Inflammatory macrophage treated with lipopolysaccharide for 4 hours (primary cell): ENCODE measurements at places on chromosomes 13 and 19.

GRCh38 chr19:19817357-19817756 lies 4.2 kb downstream of the ZNF506 start:
- DNase-seq = no peak

DNA sequence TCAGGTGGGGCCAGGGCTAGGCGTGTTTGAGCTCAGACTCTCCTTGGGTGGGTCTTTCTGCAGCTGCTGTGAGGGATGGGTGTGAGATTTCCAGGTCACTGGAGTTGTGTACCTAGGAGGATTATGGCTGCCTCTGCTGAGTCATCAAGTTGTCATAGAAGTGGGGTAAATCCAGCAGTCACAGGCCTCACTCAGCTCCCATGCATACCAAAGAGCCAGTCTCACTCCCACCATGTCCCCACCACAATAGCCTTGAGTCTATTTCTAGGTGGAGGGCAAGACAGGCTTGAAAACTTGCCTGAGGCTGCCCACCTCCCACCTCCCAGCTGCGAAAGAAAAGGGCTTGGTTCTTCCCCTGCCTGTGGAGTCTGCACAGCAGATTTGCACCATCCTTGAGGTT lies 194.0 kb upstream of the PCDH17 start:
- no peak for DNase-seq

DNA sequence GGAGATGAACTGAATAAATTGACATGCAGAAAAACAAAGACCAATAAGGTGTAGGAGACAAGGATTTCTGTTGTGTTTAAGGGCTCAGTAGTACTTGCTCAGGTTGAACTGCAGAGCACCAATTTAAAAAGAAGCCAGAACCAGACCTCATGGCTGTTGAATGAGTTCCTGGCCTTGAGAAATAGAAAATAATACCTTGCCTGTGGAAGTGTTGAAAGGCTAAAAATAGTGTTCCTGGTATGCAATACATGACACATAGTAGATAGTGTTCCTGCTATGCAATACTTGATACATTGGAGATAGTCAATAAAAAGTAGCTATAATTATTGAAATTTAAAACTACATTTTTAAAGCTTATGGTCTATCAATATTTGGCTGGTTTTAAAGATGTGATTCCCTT lies 595.8 kb downstream of the PCDH9 start:
- no peak for DNase-seq

GRCh38 chr19:7280940-7281666 lies 13.1 kb downstream of the INSR start:
- DNase-seq = no peak

DNA sequence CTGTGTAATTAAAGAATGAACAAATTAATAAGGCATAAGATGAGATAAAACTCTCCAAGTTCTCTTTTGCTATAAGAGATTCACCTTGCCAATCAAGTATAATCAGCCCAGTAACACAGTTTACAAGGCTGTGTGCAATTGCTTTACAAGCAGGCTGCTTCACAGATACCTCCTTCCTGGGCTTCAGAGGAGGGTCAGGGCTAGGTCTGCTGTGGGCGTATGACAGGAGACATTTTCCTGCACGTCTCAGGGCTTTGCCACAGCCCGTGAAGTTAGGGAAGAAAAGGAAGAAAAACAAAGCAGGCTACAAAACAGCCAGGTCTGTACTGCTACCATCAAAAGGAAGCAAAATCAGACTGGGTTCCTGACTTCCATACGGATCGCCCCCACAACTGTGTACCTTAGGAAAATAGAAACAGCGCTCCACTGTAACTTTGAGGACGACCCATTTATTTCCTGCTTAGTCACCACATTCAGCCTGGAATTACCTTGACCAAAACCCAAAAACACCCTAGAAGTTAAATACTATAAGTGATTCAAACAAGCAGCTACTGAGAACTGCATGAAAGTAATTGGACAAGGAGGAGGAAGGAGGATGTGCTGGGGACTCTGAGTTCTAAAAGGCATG lies 12.4 kb downstream of the EFNB2 start:
- no peak for DNase-seq

GRCh38 chr19:50712833-50713232 lies 6.8 kb downstream of the SHANK1 start:
- no peak for DNase-seq

GRCh38 chr13:83229574-83230305 lies 652.5 kb downstream of the SLITRK1 start:
- DNase-seq = no peak

DNA sequence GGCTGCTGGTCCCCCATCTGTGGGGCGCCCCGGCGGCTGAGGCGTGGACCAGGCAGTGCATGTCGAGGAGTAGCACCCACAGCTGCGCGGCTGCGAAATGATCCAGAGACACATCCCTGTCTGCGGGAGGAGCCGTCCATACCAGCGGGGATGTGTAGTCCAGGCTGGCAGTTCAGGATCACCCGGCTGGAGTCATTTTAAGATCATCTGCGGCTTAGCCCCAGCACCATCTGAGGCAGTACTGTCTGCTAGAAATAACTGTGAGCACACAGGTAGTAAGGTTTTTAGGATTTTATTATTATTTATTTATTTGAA lies 3.1 kb downstream of the ADAT3 start:
- no peak for DNase-seq

DNA sequence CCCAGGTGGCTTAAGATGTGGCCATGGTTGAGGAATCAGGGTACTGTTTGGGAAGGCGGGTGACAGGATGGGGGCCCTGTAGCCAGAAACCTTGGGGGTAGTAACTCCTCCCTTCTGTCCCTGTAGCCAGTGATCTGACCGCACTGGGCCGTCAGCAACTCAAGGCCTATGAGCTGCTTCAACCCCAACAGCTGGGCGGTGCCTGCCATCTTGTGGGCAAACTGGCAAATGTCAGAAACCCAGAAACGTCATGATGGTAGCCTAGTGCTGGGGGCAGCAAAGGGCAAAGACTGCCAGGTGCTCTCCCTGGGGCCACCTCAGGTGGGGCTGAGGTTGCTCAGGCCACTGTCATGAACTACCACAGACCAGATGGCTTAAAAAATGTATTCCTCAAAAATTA lies 3.5 kb downstream of the COPE start:
- peak; percentile 44 for DNase-seq

DNA sequence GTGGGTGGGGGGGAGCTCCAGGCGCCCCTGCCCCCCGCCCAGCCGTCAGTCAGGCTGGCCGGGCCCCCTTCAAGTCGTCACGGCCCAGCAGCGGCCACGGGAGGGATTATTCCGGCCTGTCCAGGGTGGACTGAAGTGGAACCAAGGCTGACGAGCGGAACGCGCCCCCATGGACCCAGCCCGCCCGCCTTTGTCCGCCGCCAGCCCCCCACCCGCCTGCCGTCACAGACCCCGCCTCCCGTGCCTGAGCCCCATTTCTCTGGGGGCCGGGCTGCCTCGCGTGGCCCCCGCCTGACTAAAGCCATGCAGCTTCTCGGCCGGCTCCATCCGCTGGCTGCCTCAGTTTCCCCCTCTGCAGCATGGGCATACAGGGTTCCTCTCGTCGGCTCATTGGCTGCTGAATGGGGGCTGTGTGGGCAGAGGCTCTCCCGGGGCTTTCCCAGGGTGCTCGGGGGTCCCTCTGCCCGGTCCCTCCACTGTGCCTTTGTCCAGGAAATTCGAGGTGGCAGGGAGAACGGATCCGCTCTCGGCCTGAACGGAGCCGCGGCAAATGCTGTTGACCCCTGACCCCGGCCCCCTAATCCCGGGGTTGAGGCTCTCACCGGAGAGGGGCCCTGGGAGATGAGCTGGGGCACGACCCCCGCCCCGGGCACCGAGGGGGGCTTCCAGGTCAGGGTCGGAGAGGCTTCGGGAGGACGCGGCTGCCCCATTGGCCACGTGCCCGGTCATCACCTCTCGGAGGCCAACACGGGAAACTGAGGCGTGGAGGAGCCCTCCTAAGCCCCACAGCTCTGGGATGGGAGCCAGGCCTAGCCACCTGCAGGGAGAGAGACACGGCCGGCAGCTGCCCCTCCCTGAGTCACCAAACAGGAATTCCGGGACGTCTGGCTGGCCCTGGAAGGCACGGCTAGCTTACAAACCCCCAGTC lies 27.4 kb downstream of the EFNA2 start:
- DNase-seq = no peak

- no peak for DNase-seq
Observed at GRCh38 chr19:18537431-18537830, 5.9 kb downstream of the FKBP8 start.
